Placental epithelial cell (primary cell): ENCODE measurements at places on chromosomes 1 and 21. TPM values are rescaled to one million over a fixed set of nuclear protein-coding genes. Genes with fewer than 3 reads are reported as not detected.

The RAP1GAP gene
- total RNA-seq = 0.39 and 1.3 TPM in 2 replicates

The KNCN gene
- total RNA-seq = not detected in 2 replicates

The S100A7A gene
- not detected in 2 replicates for total RNA-seq

The IGSF8 gene
- 25.1 and 25.8 TPM in 2 replicates for total RNA-seq

The CCDC28B gene
- 12.5 and 18.1 TPM in 2 replicates for total RNA-seq

The VSIG8 gene
- 0.22 and 0.39 TPM in 2 replicates for total RNA-seq

The SMCP gene
- total RNA-seq = not detected in 2 replicates

The ESPN gene
- under 0.01 TPM in 1 of 2 replicates, not detected in the other for total RNA-seq

The LCE1E gene
- total RNA-seq = not detected in 2 replicates

The FAM72D gene
- 0.79 and 0.98 TPM in 2 replicates for total RNA-seq

The OR10J4 gene
- not detected in 2 replicates for total RNA-seq

The KCNT2 gene
- not detected in 2 replicates for total RNA-seq

The PSMA5 gene
- 24.3 and 39.0 TPM in 2 replicates for total RNA-seq

The SEC16B gene
- total RNA-seq = 1.5 and 2.4 TPM in 2 replicates

The CYP4A11 gene
- not detected in 2 replicates for total RNA-seq

The VCAM1 gene
- total RNA-seq = 0.79 TPM in 1 of 2 replicates, not detected in the other

The MARK1 gene
- total RNA-seq = under 0.01 TPM in 2 replicates

The CREB3L4 gene
- total RNA-seq = 8.5 and 12.6 TPM in 2 replicates

The FAM43B gene
- 0.39 and 0.98 TPM in 2 replicates for total RNA-seq

The SH2D2A gene
- 1.2 TPM in 1 of 2 replicates, not detected in the other for total RNA-seq

The KCNN3 gene
- total RNA-seq = under 0.01 TPM in 2 replicates

The BMP8B gene
- not detected in 2 replicates for total RNA-seq

The PDE9A gene
- total RNA-seq = 0.11 and 0.39 TPM in 2 replicates

The LCE2B gene
- not detected in 2 replicates for total RNA-seq

The CACNA1S gene
- total RNA-seq = not detected in 2 replicates

The FCGR2B gene
- total RNA-seq = not detected in 2 replicates

The AVPR1B gene
- not detected in 2 replicates for total RNA-seq

The C1orf185 gene
- total RNA-seq = not detected in 2 replicates

The MTARC1 gene
- 0.65 and 1.2 TPM in 2 replicates for total RNA-seq

The DCST1 gene
- 0.22 TPM in 1 of 2 replicates, not detected in the other for total RNA-seq

The NES gene
- total RNA-seq = 0.65 and 2.7 TPM in 2 replicates

The CD1C gene
- total RNA-seq = not detected in 2 replicates

The ARL8A gene
- 11.8 and 11.9 TPM in 2 replicates for total RNA-seq

The OLIG2 gene
- total RNA-seq = not detected in 2 replicates

The CHD5 gene
- under 0.01 TPM in 1 of 2 replicates, not detected in the other for total RNA-seq

The URB1 gene
- 11.8 and 17.5 TPM in 2 replicates for total RNA-seq

The WNT9A gene
- 5.1 and 7.6 TPM in 2 replicates for total RNA-seq

The TRABD2B gene
- not detected in 2 replicates for total RNA-seq

The ALDH4A1 gene
- total RNA-seq = 10.5 and 11.0 TPM in 2 replicates

The OLIG1 gene
- total RNA-seq = not detected in 2 replicates

The NPR1 gene
- total RNA-seq = 0.22 and 0.39 TPM in 2 replicates

The SH2D5 gene
- 0.65 TPM in 1 of 2 replicates, not detected in the other for total RNA-seq

The DEPDC1 gene
- total RNA-seq = 2.7 and 11.4 TPM in 2 replicates

The KLF17 gene
- total RNA-seq = not detected in 2 replicates

The OR2L13 gene
- total RNA-seq = not detected in 2 replicates

The INPP5B gene
- 20.8 and 31.0 TPM in 2 replicates for total RNA-seq

The FCRL3 gene
- total RNA-seq = not detected in 2 replicates

The SLC9C2 gene
- total RNA-seq = 0.39 TPM in 1 of 2 replicates, not detected in the other

The GBP2 gene
- 17.8 and 70.3 TPM in 2 replicates for total RNA-seq

The NUF2 gene
- 2.7 and 4.2 TPM in 2 replicates for total RNA-seq
